Activated naive CD4-positive, alpha-beta T cell treated with anti-CD3 and anti-CD28 coated beads, Interleukin-2, amount 10 ng/mL, durations not matched to agents 5 hours and 36 hours (primary cell): ENCODE measurements at places on chromosomes 2 and 18. TPM values are rescaled to one million over a fixed set of nuclear protein-coding genes. Genes with fewer than 3 reads are reported as not detected.

Gene FZD7
- 0.93 TPM for total RNA-seq

Gene B4GALT6
- total RNA-seq: 0.86 TPM

Gene ANKRD30BL
- total RNA-seq: not detected

Gene IL36G
- not detected for total RNA-seq

Gene TMEM200C
- not detected for total RNA-seq

Gene EVA1A
- not detected for total RNA-seq

Gene TEX44
- not detected for total RNA-seq

Gene RAB27B
- 2.1 TPM for total RNA-seq

Gene LIPG
- 0.18 TPM for total RNA-seq

Gene HOXD12
- not detected for total RNA-seq

Gene PID1
- not detected for total RNA-seq
